ENCODE measurements at places on chromosomes 6 and 20.

DNA sequence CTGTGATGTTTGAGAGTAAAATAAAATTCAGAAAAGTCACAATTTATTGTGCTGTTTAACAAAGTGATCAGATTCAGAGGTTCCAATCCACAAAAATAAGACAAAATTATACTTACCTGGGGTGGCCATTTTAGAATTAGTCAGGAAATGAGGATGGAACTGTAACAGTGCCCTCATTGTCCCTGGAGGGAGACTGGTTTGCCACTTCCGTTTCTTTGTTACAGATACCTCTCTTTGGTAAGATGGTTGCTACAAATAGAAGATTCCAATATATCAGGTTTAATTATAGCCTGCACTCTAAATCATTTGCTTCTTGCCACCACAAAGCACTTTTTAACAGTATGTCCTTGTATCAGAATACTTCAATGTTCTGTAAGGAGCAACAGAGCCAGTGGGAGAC is 95.6 kb downstream of the CTNNBL1 start:
- DNase-seq, result no peak

DNA sequence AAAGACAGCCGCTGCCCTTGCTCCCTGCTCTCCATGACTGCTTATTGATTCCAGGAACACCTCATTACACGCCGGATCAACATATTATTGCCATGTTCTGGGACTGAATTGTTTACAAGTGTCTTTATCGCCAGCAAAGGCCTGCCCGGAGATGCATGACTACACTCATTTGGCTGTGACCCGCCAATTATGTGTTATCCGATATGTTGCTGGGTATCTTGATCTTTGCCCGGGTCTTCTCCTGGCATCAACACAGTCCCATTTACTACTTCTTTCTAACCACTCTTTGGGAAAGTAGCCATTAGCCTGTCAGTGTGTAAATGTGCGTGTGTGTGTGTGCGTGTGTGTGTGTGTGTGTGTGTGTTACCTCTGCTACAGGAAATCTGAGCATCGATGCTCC is 15.4 kb downstream of the LINC00237 start:
- DNase-seq, result no peak

- no peak for DNase-seq
These were observed 6.9 kb upstream of the RRBP1 start for GRCh38 chr20:17688965-17689364.

GRCh38 chr20:19370076-19371075 is 157.9 kb downstream of the SLC24A3 start:
- DNase-seq, result no peak

DNA sequence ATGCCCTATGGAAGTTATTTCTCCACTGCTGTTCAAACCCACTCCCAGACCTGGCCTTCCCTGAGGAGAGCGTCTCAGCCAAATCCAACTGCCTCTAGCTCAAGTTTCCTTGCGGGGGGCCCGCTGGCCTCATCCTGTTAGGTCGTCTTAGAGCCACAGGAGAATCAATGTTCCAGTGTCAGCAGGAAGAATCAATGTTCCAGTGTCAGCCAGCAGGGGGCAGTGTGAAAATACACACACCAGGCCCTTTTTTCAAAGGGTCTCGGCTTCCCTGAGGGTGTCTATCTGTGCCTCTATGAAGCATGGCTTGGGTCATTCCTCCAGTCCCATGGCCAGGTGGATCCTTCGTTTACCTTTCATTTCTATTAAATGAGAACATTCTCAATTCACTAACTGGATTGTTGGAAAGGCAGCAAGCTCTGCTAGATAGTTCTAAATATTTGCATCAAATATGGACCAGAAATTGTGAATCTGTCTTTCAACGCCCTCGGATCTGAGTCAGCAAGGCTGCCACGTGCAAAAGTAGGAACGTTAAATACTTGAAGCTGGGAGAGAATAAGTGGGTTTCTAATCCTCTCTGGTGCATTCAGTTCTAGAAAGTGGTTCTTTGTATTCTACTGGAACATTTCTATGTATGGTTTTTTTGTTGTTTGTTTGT is 19.2 kb downstream of the PRND start:
- no peak for DNase-seq

DNA sequence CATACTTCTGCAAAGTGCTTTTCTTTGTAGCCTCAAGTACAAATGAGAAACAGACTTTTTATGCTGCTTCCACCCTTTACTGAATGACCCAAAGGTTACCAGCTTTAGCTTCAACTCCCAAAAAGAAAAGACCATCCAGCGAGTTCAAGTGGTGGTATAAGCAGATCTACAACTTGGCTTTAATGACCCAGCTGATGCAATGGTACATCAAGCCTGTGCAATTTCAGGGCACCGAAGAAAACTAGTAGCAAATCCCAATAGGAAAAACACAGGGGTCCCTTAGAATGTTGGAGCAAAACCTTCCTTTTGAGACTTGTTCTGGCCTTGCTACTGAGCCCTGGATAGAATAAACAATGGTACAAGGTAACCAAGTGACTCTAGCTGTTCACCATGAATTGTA is 33.8 kb downstream of the STX7 start:
- DNase-seq, result no peak

GRCh38 chr6:121506761-121507754 is 71.6 kb downstream of the GJA1 start:
- DNase-seq, result no peak

DNA sequence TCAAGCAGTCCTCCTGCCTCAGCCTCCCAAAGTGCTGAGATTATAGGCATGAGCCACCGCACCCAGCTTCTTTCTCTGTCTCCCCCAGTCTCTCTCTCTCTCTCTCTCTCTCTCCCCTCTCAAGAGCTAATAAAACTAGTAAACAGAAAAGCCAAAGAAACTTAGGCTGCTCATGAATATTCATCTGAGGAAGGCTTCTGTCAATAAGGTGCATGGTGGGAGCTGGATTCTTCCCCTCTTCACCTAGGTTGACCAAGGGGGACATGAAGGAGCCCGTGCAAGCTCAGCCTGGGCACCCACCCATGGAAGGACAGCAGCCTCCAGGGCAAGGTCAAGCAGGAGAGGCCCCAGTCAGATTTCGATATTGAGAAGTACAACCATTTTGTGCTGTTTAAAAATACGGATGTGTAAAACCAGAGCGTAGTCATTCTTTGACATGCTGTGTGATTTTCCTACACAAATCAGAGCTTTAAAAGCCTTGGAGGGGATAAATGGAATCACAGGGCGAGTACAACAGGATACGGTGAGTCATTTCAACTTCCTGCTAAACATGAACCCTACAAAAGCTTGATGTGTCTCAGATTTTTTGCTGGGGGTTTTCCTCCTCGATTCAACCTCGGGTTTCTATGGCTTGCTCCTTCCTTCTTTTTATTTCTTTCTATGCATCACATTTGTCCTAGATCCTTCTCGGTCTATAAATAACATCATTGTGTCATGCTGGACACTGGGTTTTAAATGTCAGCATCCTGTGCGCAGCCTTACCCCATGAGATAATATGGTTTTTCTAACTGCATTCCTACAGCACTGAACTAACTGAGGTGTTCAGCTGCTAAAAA is 368.9 kb upstream of the JARID2 start:
- no peak for DNase-seq

DNA sequence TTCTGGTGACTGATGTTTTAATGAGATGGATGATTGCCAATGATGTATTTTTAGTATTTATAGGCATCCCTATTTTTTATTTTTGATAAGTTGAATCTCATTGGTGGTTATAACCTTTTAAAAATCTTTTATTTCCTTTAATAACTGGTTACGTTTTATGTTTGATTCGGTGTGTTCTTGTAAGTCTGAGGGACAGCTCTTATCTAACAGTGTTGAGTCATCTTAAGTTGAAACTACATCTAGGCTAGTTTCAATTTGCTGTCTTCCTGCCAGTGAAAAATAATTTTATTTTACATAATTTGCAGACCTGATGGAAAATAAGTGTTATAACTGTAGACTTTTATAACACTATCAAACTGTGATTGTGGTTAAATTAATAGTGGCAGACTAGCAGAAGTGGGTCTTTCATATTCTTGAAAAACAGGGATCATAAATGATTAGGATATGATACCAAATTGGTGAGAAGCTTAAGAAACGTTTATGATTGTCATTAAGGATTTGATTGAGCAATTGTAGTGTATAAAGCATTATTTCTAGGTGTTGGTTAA is 4.6 kb downstream of the AFDN start:
- no peak for DNase-seq

DNA sequence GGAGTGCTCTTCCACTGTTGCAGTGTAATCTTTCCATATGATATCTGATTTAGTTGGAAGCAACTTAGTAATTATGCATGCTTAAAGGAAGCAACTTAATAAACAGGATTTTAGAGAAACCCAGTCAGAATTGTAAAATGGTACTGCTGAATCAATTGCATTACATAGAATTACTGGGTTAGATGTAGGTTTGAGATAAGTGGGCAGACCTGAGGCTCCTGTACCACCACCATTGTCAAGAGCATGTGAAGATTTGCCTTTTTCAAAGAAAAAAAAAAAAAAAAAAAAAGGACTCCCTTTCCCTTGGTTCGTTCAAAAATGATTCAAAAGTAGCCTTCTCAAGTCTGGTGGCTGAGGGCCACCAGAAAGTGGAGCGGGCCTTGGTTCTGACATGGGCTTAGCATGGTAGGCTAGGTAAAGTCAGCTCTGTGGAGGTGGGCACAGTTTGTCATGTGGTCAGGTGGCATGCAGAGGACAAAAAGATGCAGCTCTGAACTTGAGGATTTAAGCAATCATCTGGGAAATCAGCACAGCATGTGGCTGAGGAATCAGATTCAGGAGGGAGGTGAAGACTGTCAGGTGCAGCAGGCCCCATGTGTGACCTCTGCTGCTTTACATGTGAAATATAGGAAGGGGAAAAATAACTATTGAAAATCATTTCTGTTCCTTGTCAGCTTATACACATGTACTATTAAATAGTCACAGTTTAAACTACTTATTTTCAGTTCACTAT is 32.4 kb downstream of the ARID1B start:
- DNase-seq, result no peak

GRCh38 chr6:1609041-1609647 is 571 bp upstream of the FOXC1 start:
- no peak for DNase-seq

DNA sequence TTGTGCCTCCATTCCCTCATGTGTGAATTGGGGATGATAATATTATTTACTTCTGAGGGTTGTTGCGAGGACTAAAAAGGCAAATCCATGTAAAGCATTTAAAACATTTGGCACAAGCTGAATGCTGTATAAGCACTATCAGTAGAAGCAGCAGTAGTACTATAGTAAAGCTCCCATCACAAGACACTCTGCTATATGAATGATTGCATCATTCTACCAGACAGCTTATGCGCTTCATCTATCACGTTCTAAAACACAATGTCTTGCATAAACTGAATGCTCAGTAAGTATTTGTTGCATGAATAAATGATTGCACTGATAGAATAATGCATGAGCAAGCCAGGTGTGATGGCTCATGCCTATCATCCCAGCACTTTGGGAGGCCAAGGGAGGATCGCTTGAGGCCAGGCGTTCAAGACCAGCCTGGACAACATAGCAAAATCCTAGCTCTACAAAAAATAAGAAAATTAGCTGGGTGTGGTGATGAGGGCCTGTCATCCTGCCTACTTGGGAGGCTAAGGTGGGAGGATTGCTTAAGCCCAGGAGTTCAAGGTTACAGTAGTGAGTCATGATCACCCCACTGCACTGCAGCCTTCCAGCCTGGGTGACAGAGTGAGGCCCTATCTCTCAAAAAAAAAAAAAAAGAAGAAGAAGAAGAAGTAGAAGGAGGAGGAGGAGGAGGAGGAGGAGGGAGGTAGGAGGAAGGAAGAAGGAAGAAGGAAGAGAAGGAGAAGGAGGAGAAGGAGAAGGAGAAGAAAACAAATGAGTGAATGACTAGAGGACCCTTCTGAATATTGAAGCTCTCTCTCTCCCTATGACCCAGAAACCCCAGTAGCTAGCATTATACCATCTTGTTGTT is 50.0 kb upstream of the FOXO3 start:
- no peak for DNase-seq

GRCh38 chr6:34390531-34391472 is 1.7 kb downstream of the NUDT3 start:
- DNase-seq, result no peak

GRCh38 chr6:169365567-169366257 is 112.1 kb upstream of the THBS2 start:
- DNase-seq, result no peak

DNA sequence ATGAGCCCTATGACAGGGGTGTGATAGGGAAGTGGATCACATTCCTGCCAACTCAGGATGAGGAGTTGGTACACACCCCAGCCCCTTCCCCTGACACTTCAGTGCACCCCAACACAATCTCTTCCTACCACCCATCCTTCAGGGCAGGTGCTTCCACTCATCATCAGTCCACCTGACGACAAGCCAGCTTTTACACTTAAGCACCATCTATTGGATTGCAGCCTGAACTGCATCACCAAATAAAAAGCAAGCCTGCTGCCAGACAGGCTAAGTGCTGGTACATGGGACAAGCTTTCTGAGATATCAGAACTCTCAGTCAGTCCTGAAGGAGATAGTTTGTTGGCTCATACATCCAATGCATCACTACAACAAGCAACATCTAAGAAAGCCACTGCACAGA is 69.0 kb upstream of the TMEM200A start:
- DNase-seq, result no peak

DNA sequence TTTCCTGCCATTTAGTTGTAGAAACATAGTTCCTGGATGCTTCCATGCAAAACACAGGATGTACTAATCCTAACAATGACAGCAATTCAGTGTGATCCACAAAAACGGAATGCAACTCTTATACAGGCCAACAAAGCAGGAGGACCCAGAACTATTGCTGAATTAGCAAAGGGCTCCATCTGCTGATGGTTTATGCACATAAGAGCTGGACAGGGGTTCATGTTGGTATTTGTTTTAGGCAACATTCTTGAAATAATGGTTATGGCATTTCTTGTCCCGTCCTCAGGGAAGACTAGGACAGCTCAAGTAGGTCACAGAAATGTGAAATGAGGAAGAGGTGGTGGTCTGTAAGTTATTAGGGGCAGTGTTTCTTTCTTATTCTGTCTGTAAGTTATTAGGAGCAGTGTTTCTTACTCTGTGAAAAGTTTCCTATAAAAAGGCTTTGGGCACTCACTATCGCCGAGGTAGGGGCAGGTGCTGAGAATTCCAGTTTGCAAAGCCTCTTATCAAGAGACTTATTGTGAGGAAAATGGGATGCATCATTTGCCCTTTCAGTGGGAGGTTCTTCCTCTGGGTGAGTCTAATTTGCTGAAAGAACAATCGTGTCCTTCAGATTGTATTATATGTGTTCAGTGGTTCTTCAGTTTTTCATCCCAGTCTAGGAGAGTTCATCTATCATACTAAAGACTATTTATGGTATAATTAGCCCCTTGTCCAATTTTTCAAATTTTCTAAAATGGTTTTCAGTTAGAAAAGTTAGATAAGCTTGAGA is 171.1 kb downstream of the MCHR2 start:
- DNase-seq, result no peak

Data from esophagus squamous epithelium (tissue), 5 donors.